ENCODE measurements at places on chromosomes 1 and 21.

- DNase-seq, result no peak
These were observed 39.4 kb downstream of the COL18A1 start for GRCh38 chr21:45444385-45444784.

DNA sequence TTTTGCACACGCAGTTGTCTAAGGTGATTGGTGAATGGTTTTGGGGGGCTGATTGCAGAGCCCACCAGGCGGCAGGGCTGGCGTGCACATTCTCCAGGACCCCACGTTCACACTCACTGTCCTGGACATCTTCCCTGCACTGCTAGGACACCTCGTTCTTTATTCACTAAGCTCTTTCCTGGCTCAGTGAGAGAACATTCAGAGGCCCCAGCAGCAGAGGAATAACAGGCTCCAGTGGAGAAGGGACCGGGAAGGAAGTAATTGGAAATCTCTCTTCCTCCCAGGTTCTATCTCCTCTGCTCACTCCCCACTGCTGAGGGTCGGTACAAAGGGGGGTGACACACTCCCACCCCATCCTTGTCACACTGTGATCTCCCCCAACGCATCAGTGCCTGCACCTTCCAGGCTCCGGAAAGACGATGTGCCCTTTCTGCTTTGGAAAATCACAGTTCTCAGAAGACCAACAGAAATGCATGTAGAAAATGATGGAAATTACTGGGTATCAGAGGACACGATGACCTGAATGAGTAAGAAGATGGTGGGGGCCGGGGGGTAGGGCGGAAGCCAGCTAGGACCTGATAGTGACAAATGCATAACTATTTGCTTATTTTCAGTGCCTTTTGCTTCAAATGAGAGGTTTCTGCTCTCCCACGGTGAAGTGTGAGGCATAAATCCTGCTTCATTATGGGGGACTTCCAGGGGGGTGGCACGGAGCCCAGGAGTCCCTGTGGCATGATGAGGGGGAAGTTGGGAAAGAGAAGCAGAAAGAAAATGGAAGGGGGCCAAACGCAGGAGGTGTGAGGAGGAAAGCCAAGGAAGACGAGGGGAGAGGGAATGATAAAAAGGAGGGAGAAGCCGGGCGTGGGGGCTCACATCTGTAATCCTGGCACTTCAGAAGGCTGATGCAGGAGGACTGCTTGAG is 25.2 kb upstream of the KIF26B start:
- no peak for DNase-seq

DNA sequence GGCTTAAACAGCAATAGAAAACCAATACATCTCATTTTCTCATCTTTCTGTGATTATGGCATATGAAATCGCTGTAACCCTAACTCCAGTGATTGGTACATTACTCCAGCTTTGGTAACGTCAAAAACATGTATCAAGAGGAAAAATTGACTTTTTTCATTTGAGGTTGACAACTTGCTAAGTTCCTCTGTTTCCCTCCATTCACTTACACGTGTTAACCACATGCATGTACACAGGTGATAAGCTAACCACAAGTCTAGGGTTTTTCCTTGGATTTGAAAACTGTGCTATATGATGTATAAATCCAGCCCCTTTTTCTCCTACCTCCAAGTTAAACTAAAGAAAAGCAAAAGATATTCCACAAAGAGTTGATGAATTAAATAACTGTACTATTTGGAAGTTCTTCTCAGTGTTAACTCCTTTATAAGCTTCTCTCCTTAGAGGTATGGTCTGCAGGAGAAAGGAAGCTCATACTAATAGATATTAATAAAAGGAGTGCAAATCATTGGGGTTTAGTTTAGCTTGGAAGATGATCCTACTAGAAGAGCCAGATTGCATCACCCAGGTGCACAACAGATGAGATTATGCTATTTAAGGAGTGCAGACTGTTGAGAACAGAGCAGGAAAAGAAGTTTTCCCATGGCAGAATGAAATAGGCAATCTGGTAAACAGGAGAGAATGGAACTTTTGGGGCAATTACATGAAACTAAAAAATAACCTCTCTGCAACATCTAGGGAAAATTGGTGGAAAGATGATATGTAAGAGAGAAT is 277.9 kb downstream of the GRIK1 start:
- no peak for DNase-seq

DNA sequence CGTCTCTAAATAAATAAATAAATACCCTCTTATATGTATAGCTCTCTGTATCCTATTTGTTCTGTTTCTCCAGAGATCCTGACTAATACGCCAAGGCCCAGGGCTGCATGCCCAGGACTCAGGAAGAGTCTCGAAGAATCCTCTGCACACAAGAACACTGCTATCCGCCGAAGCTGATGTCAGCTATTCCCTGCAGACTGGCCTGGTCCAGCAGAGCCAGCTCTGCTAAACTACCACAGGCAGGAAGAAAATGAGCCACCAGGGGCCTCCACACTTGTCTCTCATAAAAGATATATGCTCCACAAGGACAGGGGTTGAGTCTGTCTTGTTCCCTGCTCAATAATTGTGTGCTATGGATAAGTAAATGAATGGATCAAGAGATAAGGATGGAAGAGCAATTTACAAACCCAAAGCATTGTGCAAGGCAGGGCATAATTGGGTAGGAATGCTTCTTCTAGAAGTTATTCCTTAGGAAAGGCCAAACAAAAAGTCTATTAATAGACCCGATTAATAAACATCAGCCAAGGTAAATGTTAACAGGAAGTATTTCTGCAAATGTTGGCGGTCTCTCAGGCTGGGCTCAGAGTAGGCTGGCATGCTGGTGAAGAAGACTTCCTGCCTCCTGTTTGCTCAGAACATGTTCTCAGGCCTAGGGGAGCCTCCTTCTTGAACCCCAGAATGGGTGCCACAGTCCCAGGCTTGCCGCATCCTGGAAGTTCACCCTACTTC is 26.3 kb upstream of the MAN1C1 start:
- no peak for DNase-seq

GRCh38 chr1:230425252-230426091 is 660 bp downstream of the PGBD5 start:
- no peak for DNase-seq

- no peak for DNase-seq
These were observed 185.1 kb downstream of the PLPP3 start for GRCh38 chr1:56394298-56394697.

GRCh38 chr1:156768610-156769295 is 1.4 kb downstream of the PRCC start:
- no peak for DNase-seq

DNA sequence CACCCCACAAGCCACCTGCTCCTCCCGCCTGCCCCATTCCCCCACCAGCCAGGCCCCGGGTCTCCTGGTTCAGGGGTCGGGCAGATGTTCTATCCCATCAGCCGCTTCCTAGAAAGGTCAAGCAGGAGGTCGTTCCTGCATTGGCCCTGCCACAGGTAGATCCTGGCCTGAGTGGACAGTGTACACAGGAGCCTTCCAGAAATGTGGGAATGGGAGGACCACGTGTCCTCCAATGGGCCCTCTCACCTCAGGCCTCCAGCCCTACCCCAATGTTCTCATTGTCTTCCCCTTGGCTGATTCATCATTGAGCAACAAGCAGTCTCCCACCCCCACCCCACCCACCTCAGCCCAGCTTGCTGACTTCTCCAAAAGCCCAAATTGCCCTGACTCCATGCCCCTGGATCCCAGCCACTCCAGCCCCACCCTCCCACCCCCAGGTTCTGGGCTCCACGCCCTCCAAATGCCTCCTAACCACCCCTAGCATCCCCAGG is 2.1 kb downstream of the S100A16 start:
- no peak for DNase-seq

GRCh38 chr1:19644681-19645410 is 735 bp downstream of the NBL1 start:
- no peak for DNase-seq

DNA sequence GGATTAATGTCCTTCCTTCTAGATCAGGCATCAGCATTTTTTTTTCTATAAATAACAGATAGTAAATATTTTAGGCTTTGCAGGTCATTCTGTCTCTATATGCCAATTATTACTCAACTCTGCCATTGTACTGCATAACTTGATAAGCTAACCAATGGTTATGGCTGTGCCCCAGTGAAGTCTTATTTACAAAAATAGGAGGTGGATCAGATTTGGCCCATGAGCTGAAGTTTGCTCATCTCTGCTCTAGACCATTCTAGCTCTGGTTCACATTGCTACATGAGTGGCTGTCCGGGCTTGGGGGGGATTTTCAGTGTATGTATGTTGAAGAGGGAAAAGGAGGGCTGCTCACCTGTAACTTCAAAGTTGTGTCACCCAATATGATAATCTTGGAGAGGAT is 10.1 kb downstream of the RAB7B start:
- DNase-seq, result no peak

DNA sequence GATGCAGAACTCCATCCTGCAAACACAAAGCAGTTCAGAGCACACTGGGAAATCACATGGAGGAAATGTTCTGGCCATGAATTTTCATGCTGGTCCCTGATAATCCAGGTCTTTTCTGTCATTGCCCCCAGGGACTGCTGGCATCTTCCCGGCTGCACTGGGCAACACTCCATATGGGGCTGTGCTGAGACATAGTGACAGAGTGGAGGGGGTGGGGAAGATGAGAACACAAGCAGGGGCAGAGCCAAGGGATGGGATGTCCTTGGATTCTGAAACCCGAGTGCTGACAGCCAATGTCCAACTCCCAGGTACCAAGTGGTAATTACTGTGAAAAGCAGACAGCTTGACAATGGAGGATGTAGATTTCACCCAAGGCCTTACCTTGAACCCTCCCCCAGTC is 185.7 kb downstream of the HIVEP3 start:
- DNase-seq, result no peak

GRCh38 chr1:229454056-229454455 is 20.2 kb upstream of the ACTA1 start:
- DNase-seq, result no peak

- DNase-seq, result peak; percentile 68
These were observed 20.4 kb upstream of the SPATA6 start for GRCh38 chr1:48492392-48492791.

DNA sequence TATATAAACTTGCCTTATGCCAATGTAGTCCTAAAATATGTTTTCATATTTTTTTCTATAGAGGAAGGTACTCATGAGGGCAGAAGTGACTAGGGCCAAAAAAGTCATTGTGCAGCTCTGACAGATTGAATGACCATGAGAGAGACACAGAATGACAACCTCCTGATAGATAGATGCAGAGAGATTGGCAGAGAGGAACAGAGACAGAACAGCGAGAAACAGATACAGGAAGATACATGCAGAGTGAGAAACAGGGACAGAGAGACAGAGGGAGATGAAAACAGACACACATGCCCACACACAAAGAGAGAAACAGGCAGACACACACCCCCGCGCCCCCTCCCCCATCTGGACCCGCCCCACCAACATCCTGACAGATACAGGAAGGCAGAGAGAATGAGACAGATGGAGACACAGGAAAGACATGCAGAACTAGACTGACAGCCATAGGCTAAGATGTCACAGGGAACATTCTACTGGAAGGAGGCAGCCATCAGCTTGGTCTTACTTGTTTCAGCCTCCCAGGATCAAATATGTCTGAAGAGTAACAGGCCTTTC is 211.1 kb downstream of the ST6GALNAC3 start:
- DNase-seq, result no peak

GRCh38 chr1:42211224-42211623 is 46.7 kb upstream of the GUCA2A start:
- DNase-seq, result no peak

GRCh38 chr21:33858667-33859372 is 56.8 kb downstream of the ATP5PO start:
- no peak for DNase-seq

DNA sequence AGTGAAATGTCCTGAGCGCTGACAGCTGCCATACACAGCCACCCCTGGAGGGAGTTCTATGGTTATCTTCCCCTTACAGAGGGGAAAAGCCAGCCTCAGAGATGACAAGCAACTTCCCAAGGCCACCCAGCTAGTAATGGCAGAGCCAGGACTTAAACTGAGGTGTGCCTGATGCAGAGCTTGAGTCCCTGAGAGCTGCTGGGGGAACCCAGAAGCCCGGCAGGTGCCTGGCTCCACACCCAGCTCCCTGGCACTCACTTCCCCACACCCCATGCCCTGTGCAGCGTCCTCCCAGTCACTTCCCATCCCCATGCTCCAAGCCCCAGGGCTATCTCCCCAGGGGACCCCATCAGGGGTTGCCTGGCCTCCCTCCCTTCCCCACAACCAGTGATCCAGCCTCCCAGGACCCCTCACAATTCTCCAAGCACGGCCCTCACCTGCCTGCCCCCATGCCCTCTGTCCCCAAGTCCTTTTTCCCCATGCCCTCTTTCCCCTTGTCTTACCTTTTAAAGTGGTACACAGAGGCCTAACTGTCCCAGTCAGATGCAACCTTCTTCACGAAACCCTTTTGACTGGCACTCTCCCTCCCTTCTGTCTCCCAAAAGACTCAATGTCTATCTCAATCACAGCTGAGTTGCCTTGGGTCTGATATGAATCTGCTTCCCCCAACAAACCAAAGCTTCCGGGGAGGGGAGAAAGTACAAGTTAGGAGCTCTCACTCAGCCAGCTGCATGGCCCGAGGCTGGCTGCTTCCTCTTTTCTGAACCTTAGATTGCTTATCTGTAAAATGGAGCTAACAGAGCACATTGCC is 39.8 kb upstream of the LRP8 start:
- DNase-seq, result no peak

- no peak for DNase-seq
These were observed 15.5 kb upstream of the MTARC2 start for GRCh38 chr1:220732621-220733020.

DNA sequence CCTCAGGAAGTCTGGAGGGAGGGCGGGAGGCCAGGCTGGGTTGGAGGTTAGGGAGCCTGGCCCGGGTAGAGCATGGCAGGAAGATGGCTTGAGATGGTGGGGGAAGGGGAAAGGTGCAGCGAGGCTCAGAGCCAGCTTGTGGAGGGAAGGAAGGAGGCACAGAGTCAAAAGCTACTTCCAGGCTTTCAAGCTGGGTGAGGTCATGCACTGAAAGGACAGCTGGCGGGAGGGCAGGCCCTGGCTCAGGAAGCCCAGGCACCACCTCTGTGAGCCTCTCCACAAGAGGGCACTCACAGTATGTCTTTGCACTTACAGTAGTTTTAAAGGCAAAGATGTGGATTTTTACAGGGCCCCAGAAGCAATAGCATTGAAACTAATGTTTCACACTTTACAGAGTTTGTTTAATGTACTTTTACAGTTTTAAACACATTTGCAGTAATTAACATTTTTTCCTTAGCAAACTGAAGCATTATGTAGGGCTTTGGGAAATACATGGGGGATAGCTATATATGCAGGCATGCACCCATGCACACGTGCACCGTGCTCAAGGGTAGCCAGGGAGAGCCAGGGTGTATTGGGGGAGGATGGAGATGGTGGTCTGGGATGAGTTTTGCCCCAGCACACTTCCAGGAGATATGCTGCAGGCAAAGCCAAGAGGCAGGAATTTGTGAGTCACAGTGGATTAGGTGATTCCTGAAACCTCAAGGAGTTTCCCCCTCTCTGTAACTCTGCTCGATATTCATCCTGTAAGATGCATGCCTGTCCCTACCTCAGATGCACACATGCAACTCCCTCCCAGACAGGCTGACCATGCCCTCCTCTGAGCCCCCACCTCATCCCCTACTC is 6.1 kb upstream of the ADAM15 start:
- DNase-seq, result peak; percentile 28

GRCh38 chr1:224884361-224884801 is 45.1 kb upstream of the DNAH14 start:
- DNase-seq, result no peak
